ENCODE measurements at places on chromosomes 16 and 17.
A peak's percentile ranks its signal among the peaks of the same experiment; 100 is the strongest.

GRCh38 chr16:66477028-66477515 lies 50.0 kb downstream of the BEAN1 start:
- DNase-seq, result no peak

GRCh38 chr17:62717889-62718288 lies 90.2 kb downstream of the MARCHF10 start:
- no peak for DNase-seq

- no peak for DNase-seq
Measured at GRCh38 chr17:13753154-13753553, 151.4 kb upstream of the HS3ST3A1 start.

GRCh38 chr17:67448449-67448848 lies 71.4 kb downstream of the PITPNC1 start:
- no peak for DNase-seq

DNA sequence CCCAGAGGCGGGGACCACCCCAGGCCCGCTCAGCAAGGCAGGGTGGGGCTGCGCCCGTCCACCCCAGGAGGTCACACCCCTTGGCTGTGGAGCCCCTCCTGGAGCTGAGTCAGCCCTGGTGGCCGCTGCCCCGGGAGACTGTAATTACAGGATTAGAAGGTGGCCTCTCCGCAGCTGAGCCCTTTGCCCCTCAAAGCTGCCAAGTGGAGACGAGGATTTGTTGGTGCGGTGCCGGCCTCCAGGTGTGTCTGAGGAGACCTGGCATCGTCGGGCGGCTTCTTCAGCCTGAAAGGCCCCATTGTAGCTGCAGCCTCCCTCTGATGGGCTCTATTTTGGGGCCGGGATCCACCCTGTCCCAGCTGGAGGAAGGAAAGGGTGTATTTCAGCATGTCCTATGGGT lies 22.7 kb upstream of the SPNS2 start:
- DNase-seq, result peak; percentile 80

DNA sequence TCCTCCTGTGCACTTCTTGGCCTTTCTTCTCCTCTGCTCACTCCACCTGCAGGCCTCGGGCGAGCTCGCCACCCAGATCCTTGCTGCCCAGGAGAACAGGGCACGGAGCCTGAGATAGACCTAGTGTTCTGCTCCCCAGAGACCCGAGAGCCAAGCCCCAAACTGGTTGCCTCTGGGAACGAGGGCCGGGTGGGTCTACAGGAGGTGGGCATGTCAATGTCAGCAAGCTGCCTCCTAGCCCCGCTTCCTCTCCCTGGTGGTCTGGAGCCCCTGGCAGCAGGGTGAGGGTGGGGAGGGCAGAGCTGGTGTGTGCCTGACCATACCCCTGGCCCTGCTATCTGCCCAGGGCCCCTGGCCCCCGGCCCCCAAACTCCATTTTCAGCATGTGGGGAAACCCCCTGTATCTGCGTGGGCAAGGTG lies 841 bp upstream of the NDRG4 start:
- DNase-seq, result no peak

GRCh38 chr17:21689604-21690003 lies 2.7 kb upstream of the KCNJ18 start:
- no peak for DNase-seq

- DNase-seq, result no peak
Measured at GRCh38 chr17:80783971-80784370, 207.7 kb upstream of the CHMP6 start.

- no peak for DNase-seq
Measured at GRCh38 chr16:87201052-87201451, 116.1 kb downstream of the C16orf95 start.

GRCh38 chr16:20925751-20926150 lies 25.2 kb downstream of the LYRM1 start:
- DNase-seq, result no peak

GRCh38 chr17:7903154-7904103 lies 12.7 kb downstream of the RNF227 start:
- DNase-seq, result no peak

DNA sequence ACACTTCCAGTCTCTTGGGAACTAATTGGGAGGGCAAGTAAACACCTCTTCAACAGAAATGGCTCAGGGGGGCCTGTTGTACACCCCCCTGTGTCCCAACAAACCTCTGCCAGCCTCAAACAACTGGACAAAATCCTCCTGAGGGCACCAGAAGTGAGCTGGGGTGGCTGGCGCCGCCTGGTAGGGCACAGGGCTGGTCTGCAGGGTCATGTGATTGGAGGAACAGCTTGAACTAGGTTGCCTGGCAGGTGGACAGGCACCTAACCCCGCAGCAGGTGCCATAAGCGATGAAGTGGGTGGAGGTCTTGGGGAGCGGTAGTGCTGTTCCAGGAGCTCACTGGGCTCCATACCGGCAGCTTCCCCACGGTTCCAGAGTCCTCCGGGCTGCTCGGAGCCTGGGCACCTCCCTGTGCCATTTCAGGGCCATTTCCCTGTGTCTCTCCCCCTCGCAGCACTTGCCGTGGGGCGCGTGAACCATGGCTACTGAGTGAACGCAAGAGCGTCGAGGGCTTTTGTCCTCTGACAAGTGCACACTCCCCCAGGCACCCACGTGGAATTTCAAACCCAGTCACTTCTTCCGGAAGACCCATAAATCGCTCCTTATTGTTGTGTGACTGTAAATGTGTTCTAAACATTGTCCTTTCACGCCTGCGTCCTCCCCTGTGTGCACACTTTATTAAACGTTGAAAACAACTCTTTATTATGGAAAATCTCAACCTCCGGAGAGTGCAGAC lies 101.5 kb downstream of the SEC14L1 start:
- DNase-seq, result no peak

DNA sequence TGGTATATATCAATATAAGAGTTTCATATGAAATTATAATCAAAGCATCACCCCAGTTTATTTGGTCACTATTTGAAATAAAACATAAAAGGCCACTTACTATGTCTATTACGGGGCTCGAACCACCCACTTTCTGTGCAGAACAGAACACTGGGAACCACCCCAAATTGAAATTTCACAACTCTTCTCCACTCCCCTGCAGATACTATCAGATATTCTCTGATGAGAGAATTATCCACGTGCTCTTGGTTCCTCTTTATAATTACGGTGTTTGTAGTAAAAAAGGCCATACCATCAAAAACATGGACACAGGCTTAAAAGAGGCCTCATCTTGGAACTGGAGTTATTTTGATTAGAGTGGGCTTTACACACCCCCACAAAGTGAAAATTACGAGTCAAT lies 82.8 kb downstream of the WDR59 start:
- no peak for DNase-seq

GRCh38 chr17:36992701-36993100 lies 43.9 kb downstream of the AATF start:
- DNase-seq, result no peak

GRCh38 chr17:42333053-42333452 lies 44.8 kb downstream of the STAT5A start:
- no peak for DNase-seq

DNA sequence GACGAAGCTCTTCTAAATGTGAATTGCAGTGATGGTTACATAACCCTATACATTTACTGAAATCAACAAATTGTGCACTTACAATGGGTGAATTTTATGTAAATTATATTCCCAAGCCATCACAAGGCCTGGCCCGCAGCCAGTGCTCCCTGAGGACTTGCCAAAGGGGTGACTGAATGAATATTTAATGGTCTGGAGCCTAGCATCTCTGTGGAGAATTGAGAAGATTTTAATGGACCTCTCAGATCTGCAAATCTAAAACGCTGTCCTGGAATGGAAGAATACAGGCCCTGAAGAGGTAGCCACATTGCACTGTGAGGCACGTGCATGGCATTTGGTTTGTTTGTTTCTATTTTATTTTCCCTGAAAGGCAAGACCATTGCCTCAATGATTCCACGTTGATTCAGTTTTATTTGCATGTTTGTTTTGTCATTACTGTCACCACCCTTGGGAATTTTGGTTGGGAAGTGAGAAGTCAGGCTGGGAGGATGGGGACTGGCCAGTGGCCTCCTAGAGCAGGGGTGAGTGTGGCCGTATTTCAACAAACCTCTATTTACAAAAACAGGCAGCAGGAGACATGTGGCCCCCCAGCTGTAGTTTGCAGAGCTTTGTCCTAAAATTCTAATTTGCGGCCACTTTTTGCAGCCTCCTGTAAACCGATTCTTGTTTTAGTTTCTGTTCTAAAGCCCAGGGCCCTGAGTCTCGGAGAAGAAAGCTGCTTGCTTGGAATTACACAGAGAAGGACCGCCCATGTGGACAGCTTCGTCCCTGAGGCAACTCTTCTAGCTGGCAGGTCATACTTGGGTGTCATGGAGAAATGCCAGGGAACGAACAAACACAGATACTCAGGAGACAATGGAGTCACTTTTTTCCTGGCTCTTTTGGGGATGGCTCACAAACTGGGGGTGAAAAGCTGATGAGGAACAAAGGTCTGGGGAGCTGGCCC lies 40.5 kb upstream of the GCSH start:
- no peak for DNase-seq

GRCh38 chr16:10851512-10851911 lies 25.5 kb upstream of the CIITA start:
- DNase-seq, result no peak

DNA sequence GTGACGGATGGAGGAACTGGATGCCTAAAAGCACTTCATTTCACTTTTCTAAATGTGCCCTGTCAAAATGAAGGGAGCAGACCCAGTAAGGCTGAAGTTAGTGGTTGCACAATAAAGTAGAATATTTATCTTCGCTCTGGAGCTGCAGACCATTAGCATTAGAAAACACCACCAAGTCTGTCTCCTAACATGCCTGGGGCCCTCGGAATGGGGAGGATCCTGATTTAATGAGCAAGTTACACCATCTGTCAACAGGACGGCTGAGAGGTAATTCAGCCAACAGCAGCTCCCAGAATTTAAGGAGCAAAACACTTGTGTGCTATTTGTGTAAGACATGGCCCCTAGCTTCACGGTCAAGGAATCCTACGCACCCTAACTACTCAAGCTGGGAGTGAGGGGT lies 22.3 kb downstream of the CA10 start:
- DNase-seq, result no peak

DNA sequence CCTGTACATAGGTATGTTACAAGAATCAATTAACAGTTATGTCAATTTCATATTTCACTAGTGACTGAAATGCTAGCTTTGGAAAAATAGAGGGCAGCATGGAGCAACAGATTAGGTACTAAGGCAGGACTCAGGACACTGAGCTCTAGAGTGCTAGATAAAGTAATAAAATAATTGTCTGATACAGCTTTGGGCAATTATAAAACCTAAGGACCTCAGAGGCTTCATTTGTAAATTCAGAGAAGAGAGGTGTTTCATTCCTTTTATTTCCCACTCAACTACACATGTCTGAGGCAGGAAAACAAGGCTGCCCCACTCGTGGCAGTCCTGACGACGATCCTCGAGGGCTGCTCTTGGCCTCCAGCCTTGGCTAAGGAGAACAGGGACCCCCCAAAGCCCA lies 81.5 kb downstream of the CA4 start:
- DNase-seq, result no peak

DNA sequence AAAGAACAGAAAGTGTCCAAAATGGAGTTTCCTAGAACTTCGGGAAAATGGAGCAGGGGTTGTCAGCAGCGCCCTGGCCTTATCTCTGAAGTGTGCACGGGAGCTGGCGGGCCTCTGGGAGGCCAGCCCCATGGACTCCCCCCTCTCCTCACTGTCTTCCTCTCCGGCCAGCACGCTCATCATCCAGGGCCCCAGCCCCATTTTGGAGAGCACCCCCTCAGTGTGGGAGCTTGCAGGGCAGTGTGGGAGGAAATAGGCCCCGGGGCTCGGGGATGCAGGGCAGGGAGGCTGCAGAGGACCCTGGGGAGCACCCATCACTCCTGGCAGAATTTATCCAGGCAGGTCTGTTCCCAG lies 4.9 kb upstream of the PABPN1L start:
- no peak for DNase-seq

DNA sequence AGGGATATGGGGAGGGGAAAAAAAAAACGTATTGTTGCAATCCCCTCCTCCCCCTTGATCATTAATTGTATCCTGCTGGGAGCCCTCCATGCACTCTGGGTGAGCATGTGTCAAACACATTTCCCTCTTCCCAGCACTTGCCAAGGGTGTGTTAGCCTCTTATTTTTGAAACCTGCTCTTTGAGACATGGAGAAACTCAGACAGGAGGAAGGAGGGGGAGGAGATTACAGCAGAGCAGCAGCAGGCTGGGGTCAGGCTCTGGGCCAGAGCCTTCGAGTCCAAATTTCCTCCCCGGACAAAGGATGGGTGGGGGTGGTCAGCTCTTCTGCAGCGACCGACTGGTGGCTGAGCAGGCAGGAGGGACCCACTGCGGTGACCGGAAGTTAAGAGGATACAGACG lies 64.7 kb downstream of the SOX9 start:
- DNase-seq, result no peak

DNA sequence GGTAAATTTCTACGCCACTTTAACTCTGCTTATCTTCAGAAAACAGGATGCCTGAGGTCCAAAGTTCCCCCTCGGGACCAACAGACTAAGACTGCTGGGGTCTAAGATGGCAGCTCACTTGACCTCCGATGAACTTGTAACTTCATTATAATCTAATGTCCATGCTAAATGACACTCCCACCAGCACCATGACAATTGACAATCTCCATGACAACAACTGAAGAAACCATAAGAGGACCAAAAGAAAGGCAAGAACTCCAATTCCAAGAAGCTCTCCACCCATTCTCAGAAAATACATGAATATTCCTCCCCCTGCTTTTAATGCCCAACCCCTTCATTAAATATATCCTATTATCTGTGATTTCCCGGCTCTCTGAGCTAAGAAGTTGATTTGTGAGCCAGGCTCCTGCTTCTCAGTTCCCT lies 7.5 kb downstream of the CCL4 start:
- no peak for DNase-seq

GRCh38 chr16:16092925-16093627 lies 130.2 kb downstream of the ABCC6 start:
- no peak for DNase-seq

DNA sequence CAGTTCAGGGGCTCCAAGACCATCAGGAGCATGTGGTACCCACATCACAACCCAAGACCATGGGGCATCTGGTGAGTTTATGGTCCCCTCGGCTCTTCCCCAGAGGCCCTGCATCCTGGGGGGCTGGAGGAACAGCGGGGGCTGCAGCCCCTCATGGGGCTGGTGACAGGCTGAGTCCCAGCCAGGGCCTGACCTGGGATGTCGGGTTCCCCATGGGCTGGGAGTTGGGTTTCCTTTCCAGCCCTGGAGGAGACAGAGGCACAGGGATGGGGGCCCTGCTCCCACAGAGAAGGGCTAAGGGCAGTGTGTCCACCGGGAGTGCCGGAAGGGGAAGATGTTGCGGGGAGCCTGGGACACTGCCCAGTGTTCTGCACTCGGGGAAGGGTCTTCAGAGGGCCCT lies 82.4 kb downstream of the GOSR1 start:
- no peak for DNase-seq

DNA sequence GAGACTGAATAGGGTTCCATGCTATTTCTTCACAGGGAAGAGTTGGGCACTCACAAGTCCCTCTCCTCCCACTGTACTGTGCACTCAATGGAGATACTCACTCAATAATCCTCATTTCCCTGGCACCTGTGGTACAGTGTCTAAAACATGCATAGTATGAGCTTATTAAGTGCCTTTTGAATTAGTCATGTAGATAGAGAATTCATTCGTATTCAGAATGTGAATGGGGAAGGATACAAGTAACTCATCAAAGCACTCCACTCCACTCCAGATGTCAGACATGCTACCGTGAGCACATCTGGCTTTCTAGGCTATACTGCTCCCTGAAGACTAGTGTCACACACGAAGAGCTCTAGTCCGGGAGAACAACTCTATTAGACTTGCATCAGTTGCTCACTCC lies 6.3 kb downstream of the C17orf75 start:
- no peak for DNase-seq

- no peak for DNase-seq
Measured at GRCh38 chr16:80564394-80564793, 23.6 kb downstream of the DYNLRB2 start.
